ENCODE measurements at places on chromosomes 1 and 21. TPM values are rescaled to one million over a fixed set of nuclear protein-coding genes. Genes with fewer than 3 reads are reported as not detected.
A peak's percentile ranks its signal among the peaks of the same experiment; 100 is the strongest.

DNA sequence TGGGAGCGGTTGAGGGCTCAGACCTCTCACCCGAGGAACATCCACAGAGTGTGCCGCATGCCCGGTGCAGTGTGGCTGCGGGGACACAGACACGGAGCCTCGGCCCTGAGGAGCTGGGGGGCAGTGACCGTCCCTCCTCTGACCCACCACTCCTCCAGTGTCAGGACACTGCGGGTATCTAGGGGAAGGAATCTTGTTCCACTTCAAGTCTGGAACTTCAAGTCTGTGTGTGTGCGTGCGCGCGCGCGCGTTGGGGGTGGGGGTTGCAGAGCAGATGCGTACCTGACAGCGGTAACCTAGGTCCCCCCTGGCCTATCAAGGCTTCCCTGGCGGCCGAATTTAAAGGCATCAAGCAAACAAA is 17.3 kb downstream of the PCSK9 start:
- DNase-seq = no peak

DNA sequence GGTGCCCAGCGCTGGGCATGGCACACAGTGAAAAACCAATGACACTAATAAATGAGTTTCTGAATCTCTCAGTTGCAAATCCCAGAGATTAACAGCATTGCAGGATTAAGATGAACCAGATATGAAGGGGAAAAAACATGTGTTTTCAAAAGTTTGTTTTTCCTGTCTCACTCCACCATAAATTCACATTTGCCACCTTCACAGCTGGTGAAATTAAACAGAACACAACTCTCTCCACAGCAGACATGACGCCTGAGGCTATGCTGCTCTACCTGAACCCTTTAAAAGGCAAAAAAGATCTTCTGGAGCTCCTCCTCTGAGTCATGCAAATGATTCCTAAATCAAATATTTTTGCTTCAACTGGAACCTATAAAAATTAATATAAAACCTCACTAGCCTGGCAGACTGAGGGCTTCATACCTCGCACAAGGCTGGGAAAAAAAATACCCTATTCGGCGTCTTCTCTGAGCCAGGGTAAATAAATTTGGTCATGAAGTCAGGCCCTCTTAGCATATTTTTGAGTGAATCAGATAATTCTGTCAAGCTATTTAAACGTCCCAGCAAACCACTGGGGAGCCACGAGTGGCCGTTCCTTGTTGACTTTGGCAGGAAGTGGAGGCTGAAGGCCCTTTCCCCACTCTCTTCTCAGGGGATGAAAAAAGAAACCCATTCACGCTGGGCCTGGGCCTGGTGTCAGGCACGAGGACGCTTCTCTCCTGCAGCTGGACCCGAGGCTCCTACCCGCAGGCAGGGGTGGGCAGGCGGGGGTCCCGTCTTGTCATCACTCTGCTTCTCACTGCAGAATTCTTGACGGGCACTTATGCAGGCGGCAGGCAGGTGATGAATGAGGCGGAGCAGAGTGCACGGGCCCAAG is 53.0 kb downstream of the DMRTB1 start:
- DNase-seq = peak; percentile 79

GRCh38 chr1:230594214-230594773 is 48.0 kb upstream of the COG2 start:
- DNase-seq = no peak

DNA sequence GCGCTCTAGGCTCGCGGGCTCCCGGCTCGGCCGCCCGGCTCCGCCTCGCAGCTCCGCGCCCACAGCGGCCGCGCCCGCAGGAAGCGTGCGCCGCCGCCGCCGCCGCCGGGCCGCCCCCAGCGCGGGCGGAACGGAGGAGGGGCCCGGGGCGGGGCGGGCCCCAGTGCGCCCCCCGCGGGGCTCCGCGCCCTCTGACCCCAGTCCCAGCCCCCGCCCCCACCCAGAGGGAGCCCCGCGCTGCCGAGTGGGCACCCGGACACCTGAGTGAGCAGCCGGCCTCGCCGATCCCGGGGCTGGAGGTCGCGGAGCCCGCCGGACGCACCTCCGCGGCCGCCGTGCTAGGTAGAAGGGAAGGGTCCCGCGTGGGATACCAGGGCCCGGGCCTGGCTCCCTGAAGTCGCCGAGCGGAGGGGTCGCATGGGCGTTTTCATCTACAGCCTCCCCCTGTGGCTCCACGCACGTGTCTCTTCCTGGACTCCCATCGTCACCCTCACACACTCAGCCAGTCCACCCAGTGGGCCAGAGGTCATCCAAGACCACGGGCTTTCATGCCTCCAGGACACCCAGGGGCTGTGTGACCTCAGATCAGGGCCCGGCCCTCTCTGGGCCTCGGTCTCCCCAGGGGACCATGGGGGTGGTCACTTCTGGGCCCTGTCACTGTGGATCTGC is at the start of gene SDC3:
Gene SDC3, minus strand, starts transcription at position 63 of the 669 bp plus-strand sequence. CDS start 172 bp downstream, outside the sequence.
- DNase-seq = no peak

DNA sequence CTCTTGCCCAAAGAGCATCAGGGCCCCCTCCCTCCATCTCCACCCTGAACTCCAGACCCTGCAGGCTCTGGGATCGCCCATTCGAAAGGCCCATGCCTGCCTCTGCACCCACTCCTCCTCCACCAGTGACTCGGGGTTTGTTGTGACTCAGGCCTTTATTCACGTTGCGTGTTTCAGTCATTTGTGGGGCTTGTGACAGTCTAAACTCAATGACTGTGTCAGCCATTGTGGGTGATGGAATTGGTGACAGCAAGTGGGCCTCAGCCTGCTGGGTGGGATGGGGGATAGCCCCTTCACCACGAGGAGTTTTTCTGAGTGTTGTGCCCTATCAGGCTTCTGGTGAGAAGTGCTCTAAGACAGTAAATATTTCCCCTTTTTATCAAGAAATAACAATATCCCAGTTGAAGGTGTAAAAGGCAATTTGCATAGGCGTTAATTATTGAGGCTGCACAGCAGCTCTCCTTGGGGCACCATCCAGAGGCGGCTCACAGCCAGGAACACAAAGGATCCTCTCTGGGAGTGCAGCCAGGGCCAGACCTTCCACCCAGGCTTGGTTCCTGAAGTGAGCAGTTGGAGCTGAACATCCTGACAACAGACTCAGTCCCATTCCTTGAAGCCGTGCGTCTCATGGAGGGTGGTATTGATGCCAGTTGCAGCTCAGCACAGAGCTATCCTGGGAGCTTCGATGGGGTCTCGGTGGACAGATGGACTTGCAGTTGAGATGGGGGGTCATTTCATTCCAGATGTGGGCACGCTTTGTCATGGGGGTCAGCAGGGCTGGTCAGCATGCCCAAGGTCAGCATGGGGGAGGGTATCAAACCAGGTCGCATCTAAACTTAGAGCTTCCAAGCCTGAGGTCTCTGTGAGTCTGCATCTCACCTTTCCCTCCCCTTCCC is 135.6 kb upstream of the CACNA1E start:
- no peak for DNase-seq

DNA sequence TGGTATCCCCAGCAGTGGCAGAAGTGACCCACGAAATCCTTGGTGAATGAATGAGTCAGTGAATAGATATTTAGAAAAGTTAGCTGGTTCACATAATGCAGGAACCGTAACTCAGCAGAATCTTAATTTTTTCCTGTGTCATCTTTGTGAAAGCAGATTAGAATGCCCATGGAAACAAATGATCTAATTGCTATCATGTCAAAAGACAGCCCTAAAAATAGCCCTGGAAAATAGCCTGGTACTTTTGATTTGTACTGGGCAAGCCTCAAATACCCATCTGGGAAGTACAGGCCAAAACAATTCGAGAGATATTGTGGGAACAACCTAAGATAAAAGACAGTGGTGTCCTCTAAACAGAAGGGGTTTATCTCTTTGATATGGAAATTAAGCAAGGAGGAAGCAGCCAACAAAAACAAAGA is 21.1 kb downstream of the FYB2 start:
- DNase-seq = no peak

GRCh38 chr1:76433526-76433925 is 359.0 kb downstream of the ST6GALNAC3 start:
- no peak for DNase-seq

CD101 gene
- 0.80 TPM for total RNA-seq

All from right cardiac atrium (tissue), 5 donors.